Astrocyte of the cerebellum (primary cell): ENCODE measurements at places on chromosomes 16 and 17.
A peak's percentile ranks its signal among the peaks of the same experiment; 100 is the strongest.

- no peak for DNase-seq
These were observed 205.6 kb downstream of the IRF8 start for GRCh38 chr16:86104537-86105048.

DNA sequence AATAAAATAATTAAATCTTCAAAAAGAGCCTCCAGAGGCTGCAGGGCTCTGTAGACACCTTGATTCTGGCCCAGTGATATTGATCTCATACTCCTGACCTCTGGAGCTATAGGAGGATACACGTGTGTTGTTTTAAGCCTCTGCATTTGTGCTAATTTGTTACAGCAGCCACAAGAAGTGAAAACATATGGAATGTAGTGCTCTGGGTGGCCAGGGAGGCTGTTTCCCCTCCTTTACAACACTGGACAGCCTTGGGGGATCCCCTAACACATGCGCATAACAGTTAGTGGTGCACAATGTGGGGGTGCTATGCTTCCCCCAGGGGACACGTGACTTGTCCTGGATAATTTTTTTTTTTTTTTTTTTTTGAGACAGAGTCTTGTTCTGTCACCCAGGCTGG is 4.7 kb upstream of the ZNF500 start:
- DNase-seq: no peak

- peak; percentile 67 for DNase-seq
These were observed 5.8 kb upstream of the DHRS13 start for GRCh38 chr17:28908640-28909167.

- no peak for DNase-seq
These were observed 112.2 kb downstream of the AATF start for GRCh38 chr17:37060928-37061327.

DNA sequence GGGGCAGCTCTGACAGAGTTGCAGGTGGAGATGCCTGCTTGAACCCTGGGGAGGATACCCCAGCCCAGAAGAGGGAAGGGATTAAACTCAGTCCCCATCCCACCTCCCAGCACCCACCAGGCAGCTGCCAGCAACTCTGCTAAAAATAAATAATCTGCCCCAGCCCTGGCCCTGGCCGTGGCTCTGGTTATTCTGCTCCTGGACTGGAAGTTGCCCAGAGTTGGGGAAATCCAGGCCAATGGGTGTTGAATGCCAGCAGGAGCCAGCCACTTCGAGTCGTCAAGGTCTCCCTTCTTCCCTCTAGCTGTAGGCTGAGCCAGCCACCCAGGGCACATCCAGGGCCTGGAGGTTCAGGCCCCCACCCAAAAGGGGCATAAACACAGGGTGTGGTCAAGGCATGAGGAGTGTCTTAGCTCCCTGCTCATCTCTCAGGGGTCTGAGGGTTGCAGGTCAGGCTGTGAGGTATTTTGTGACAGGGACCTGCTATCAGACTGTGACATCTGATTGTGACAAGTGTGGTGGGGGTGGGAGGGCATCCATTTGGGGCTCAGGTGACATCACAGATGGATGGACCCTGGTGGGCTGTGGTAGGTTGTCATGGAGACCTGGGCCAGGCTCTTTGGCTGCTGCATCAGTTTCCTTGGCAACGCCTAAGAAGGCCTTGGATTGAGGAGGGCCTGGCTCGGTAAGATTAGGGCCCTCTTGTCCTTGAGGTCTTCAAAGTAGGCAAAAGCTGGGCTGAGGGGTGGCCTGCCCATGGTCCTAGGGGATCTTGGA is 1.0 kb upstream of the RRAD start:
- DNase-seq: no peak

GRCh38 chr17:2385240-2386210 is 15.3 kb downstream of the MNT start:
- no peak for DNase-seq

- no peak for DNase-seq
These were observed 1.4 kb downstream of the NSMCE1 start for GRCh38 chr16:27267037-27267677.

DNA sequence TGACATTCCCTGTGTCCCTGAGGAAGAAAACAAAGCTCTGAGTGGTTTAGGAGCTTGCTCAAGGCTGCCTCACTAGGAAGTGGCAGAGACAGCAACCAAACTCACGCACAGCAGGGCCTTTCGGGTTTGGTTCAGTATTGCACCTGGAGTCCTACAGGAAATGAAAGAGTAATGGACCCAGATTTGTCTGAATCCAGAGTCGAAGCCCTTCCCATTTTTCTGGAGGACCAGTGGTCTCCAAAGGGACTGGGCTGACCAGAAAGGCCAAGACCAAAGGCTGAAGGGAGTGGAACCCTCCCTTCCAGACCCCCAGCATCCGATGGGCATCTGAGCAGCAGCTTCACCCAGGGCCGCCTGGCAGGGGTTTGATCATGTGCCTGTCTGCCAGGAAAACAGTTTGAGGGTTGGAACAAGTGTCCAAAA is 85.5 kb upstream of the RPL38 start:
- DNase-seq: no peak

GRCh38 chr16:89423681-89424260 is 66.6 kb downstream of the ANKRD11 start:
- DNase-seq: no peak

DNA sequence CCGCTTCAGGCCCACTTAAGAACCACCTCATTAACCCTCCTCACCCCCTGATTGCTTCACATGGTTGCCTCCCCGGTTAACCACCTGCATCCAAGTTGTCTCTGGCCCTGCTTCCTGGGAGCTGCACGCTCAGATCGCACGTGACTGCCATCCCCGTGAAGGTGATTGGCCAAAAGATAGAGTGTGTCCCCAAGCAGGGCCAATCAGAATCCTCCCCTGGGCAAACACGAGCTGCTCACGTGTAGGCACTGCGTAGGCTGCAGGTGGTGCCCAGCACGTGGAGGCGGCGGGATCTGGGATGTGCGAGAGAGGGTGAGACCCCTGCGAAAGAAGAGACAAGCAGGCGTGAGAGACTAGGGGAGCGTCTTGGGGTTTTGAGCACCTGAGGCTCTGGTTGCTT is 111.8 kb upstream of the CRHR1 start:
- DNase-seq: no peak

DNA sequence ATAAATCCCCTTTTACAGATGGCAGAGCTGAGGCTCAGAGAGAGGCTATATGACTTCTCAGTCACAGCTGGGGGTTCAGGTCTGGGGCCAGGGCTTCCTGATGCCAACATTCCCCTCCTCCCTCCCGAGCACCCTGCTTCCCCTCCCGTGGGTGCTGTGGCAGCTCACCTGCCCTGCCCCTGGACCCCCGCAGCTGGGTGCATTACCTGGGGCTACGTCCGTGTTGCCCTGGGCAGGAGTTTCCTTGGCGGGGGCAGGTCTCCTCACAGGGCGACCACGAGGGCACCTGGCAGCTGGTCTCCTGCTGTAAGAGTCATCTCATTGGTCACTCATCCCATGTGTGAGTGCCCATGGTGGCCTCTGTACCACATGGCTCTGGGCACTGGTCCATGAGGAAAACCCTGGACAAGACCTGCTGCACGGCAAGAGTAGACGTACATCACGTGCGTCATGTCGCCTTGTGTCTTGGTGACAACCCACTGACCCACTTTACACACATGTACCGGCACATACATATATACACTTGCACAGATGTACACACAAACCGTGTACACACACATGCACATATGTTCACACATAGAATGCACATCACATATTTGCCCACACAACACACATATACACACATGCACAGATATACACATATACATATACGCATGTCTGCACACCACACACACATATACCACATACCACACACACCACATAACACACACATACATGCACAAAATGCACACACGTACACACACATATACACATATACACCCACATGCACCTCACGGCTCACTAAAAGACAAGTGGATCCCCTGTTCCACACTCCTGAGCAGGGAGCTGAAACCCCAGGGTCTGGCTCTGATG is 134.0 kb downstream of the FOXL1 start:
- no peak for DNase-seq

DNA sequence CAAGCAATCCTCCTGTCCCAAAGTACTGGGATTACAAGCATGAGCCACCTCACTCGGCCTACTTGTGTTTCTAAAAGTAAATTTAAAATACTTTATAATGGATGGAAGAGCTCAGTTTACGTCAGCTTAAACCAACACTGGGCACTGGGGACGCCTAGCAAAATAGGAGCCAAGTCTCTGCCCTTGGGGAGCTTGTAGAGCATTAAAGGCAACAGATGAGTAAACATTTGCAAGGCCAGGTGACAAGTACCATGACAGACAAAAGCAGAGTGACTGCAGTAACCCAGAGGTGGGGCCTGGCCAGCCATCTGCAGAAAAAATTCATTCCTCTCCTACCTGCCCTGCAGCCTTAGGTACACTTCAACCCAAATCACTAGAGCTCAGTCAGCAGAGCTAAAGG is 12.1 kb upstream of the NLK start:
- DNase-seq: no peak

GRCh38 chr17:1322014-1322428 is 42.6 kb downstream of the TRARG1 start:
- DNase-seq: no peak
